ENCODE measurements at places on chromosomes 2 and 18.
A peak's percentile ranks its signal among the peaks of the same experiment; 100 is the strongest.

- no peak for DNase-seq
Observed at GRCh38 chr2:153455403-153455802, 23.2 kb downstream of the RPRM start.

DNA sequence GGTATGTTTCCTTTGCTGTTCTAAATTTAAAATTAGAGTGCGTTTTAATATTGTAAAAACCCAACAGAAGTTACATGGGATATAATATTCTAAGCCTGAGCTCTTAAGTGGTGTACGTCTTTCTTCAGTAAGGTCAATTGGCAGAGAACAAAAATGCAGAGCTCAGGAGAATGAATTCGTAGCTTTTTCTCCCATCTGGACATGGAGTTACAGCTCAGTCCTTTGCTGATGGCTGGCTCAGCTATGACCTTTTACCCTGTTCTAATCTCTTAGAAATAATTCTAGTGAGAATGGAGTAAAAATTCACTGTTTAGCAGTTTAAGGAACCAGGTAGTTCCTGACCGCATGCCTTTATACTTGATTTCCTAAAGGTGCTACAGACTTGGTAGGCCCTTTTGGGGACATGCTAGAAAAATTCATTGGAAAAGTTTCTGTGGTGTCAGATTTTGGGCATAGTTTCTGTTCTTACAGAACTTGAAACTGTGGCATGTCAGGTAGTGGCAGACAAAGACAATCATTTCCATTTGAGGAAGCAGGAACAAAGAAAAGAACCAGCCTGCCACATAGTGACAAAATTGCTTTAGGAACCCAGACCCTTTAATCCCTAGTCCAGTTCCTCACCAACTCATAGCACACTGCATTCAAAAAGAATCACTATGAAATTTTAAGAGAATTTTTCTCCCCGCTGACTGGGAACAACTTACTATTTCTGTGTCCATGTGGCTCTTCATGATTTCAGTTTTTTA is 566.8 kb upstream of the ZNF804A start:
- no peak for DNase-seq

DNA sequence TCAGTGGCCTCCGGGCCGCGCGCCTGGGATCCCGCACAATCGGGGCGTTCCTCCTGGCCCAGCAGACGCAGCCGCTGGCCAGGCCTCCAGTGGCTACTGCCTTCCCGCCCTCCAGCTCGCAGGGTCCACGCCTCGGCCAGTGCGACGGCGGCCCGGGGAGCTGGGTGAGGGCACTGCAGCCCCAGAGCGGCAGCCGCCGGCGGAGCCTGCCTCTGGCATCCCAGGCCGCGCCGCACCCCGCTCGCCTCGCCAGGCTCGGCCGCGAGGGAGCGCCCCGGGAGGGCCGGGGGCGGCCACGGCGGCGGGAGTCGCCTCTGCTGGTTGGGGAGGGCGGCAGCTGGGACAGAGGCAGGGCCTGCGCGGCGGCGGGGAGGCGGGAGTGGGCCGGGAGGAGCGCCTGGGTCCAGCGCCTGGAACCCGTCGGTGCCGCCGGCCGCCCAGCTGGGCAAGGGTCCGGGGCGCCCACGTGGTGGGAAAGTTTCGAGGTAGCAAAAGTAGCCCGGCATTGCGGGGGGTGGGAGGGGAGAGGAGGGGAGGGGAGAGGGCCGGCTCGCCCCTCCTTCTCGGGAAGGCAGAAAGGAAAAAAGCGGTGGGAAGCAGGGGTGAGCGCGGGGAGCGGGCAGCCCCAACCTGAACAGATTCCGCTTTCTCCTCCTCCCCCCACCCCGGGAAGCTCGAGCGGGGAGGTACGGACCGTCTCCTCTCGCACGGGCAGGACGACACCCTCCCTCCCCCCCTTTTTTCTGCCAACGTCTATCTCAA is 1.5 kb upstream of the INHBB start:
- DNase-seq = peak; percentile 26

DNA sequence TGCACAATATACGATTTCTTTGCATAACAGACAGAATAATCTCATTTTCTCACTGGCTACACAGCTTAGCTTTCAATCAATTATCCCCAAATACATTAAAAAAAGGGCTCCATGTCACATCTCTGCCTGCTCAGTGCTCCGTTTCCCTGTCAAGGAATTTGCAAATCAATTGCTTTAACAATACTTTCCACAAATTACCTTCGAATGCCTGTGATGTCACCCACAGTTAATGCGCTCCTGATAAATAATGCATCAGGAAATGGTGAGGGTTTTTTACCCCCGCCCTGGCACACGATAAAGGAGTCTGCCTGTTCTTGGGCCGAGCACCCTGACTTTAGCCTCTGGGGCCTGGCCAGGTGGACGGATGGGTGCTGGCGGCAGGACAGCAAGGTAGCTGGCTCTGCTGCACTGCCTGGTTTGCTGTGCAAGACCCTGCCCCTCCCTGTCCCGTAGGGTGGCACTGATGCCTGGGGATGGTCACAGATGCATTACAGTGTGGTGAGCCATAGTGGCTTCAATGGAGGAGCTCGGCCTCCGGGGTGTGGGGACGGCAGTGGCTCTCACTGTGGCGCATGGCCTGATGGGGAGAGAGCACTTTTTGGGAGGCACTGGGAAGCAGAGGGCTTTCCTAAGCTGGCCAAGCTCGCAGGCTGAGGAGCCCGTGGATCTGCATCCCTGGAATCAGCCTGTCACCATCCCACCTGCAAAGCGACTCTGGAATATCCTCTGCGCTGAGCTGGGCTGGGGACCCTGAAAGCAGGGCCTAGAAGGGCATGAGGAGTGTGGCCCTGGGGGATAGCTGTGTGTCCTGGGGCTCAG is 88.3 kb upstream of the HS6ST1 start:
- DNase-seq = no peak

DNA sequence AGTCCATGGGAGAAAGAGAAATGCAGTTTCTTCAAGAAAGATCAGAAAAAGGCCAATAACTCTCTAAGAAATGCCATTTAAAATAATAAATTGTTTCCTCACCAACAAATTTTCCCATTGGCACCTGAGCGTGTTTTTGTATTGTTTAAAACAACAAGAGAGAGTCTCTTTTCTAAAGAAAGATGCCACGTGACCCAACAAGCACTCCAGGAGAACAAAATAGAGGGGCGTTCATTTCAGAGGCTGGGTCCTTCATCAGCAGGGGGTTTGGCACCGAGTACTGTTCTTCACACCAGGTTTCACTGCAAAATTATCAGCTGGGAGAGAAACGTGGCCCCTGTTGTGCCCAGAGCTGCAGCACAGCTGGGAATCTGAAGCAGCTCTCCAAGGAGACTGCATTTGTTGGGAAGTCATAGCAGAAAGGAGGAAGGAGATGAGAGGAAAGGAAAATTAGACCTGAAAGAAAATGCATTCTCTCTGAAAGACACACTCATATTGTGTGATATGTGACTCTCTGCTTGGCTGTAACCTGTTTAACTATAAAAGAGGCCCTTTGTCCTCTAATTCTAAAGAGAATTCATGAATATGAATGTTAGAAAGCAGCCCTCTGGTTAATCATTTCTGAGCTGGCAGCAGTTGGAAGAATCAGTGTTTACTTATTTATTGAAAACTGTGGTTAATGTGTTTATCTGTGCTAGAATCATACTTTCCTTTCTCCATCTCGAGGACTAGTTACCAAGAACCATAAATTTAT is 205.3 kb upstream of the CDH20 start:
- DNase-seq = no peak
